Motor neuron (in vitro differentiated cells): ENCODE measurements at places on chromosomes 1 and 21. TPM values are rescaled to one million over a fixed set of nuclear protein-coding genes. Genes with fewer than 3 reads are reported as not detected.

DNA sequence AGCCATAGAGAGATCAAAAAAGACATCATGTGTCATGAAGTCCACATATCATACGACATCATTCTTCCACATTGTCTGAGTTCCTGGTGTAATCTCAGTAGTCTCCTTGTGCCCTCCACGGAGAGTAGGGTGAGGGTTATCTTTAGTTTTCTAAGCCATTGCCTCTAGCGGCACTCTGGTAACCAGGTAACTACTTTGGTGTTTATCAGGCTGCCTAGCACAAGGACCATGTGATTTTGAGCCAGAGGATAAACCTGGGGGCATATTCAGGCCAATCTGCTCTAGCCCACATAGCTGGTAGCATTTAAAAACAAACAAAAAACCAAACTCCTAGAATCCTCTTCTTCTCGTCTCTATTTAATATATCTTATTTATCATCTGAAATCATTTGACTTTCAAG is 147.4 kb downstream of the GDAP2 start:
- no peak for ATAC-seq

GRCh38 chr1:198177546-198177945 is 20.7 kb downstream of the NEK7 start:
- no peak for ATAC-seq

DIPK1A gene
- 13.5 and 14.7 TPM in 2 replicates for total RNA-seq

CCDC17 gene
- total RNA-seq, result 4.4 and 4.8 TPM in 2 replicates

TAS1R1 gene
- total RNA-seq, result 0.38 and 0.75 TPM in 2 replicates

DNA sequence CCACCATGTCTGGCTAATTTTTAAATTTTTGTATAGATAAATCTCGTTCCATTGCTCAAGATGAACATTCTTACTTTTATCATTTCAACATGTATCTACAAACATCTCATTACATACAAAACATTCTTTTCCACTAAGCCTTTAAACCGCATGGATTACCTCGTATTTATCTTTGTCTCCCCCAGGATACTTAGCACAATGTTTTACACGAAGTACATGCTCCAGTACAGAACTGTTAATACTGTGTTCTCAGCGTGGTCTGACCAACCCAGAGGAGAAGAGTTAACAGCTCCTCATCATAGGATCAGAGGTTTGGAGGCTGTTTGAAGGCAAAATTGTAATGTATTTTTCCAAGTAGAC is 7.4 kb downstream of the PIK3C2B start:
- ATAC-seq, result no peak

- ATAC-seq, result peak; percentile 91
Observed at GRCh38 chr1:28804071-28804470, 7.9 kb upstream of the OPRD1 start.

MROH7 gene
- total RNA-seq, result 0.05 and 0.69 TPM in 2 replicates

GRCh38 chr1:18700530-18700929 is 69.9 kb downstream of the PAX7 start:
- no peak for ATAC-seq

- no peak for ATAC-seq
Observed at GRCh38 chr1:176837708-176838107, 326.8 kb downstream of the ASTN1 start.

GRCh38 chr1:226974544-226975258 is 34.6 kb downstream of the COQ8A start:
- ATAC-seq, result peak; percentile 37

RER1 gene
- 66.4 and 67.9 TPM in 2 replicates for total RNA-seq

DNA sequence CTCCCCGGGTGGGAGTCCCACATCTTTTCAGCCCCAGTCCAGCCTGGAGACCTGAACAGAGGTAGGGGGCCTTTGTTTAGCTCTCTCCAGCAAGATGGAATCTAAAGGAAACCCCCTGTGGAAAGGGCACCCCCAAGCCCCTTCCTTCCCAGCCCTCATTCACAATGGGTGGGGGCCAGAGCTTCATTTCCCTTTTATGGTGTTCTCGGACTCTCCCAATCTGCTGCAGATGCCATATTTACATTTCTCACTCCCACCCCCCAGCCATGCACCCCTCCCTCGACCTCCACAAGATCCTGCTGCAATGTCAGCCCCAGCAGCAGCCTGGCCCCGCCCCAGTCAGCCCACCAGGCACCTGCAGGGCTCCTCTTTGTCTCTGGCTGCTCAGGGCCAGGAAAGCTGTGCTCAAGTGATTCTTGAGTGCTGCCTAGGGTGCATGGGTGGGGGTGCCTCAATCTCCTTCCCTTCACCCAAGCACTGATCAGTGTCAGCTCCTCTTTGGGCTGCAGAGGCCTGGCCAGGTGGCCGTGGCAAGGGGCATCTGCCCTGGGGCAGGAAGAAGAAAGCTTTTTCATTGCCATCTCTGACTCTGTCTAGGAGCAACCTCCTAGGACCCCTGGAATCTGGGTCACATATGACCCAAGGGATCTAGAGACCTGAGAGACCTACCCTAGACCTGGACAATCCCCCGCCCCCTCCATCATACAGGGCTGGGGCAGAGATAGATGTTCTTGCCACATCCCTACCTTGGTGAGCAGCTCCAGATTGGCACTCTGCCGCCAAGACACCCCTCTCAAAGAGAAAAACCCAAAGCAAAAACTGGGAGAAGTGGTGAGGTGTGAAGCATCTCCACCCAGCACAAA is 1.7 kb downstream of the KIF21B start:
- ATAC-seq, result peak; percentile 6

GRCh38 chr1:29639156-29639736 is 402.9 kb downstream of the PTPRU start:
- no peak for ATAC-seq

GRCh38 chr1:167584581-167584980 is 31.0 kb upstream of the CREG1 start:
- no peak for ATAC-seq

DNA sequence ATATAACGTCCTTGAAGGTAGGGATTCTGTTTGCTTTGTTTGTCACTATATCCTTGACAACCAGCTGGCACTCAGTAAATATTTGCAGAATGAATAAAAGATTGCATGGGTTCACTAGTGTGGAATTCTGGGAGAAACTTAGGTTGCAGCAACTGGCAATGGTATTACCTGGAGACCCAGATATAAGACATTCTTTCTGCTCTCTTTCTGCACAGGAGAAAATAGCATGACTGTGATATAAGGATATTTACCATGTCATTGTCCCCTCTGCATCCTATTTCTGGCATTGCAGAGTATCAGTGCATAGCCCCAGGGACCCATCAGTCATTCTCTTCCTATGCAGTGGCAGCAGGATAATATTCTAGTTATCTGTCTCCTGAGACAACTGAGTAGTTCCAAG is 308.9 kb upstream of the LRRC7 start:
- ATAC-seq, result no peak

SYPL2 gene
- total RNA-seq, result 0.11 and 0.69 TPM in 2 replicates

DNA sequence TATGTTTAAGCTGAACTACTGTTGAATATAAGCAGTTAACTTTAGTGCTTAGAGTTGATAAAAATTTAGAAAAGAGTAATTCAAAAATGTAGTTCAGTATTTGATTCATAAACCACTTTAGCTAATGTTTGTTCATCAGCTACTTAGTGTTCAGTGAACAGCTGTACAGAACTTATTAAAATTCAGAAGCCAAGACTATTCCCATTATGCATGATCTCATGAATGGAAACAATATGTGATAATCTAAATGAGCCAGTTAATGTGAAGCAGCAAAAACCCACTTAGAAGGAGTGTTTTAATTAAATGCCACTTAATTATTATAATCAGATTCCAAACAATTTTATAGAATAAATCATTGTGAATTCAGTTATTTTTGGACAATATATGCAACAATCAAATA is 92.9 kb upstream of the NEGR1 start:
- ATAC-seq, result no peak

DNA sequence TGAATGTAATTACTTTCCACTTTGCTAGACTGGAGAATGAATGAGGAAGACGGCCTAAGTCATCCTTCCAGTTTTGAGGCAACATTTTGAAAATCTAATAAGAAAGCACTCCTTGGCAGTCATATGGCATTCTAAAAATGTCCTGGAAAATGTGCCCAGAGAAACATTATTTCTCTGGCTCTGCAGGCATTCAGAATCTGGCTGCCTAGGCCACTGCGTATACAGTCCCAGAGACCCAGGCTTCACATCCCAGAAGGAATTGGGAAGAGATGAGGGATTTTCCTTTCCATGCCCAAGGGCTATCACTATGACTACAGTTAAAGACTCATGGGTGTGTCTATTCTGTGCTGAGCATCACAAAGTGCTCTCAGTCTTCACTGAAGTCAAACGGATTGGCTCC is 92.9 kb downstream of the BEND5 start:
- no peak for ATAC-seq

GRCh38 chr1:27141266-27142003 is 13.5 kb downstream of the SLC9A1 start:
- ATAC-seq, result no peak

DNA sequence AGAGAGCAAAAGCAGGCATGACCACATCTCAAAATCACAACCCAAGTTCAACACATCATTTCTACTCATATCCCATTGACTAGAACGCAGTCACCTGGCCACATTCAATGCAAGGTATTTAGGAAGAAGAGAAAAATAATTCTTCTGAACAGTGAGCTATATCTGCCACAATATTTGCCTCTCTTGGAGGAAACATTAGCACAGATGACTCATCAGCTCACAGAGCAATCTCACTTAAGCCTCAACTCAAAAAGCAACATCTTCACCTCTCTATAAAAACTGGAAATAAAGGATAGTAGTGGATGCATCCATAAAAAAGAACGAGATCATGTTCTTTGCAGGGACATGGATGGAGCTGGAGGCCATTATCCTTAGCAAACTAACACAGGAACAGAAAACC is 143.9 kb upstream of the FMN2 start:
- ATAC-seq, result peak; percentile 58

GRCh38 chr21:15243406-15243805 is 178.6 kb upstream of the NRIP1 start:
- ATAC-seq, result no peak

GRCh38 chr1:147472966-147473732 is 68.2 kb upstream of the BCL9 start:
- ATAC-seq, result no peak

- ATAC-seq, result peak; percentile 60
Observed at GRCh38 chr1:235843461-235843961, 23.2 kb downstream of the LYST start.

GRCh38 chr1:41722184-41722583 is 196.5 kb downstream of the HIVEP3 start:
- ATAC-seq, result no peak

KPNA6 gene
- total RNA-seq, result 50.0 and 53.4 TPM in 2 replicates

LDLRAD1 gene
- total RNA-seq, result 0.14 and 0.17 TPM in 2 replicates

GRCh38 chr1:245997471-245998258 is 509.4 kb downstream of the SMYD3 start:
- no peak for ATAC-seq

DNA sequence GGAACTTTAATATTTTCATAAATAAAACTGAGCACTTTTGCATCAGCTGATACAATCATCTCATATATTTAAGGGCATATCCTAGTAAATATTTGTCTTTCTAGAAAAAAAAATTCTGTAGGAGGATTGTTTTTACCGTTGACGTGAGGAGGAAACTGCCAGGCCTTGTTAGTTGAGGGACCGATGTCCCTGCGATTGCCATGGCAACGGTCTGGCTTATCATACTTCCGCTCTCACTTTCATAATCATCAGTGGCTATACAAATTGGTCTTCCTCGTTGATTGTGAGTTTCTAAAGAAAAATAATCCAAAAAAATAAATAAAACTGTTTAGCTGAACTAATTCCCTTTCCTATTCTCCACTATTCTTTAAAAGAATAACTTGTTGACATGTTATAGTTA is 69.3 kb upstream of the ANGPTL3 start:
- no peak for ATAC-seq

GRCh38 chr1:204574865-204575163 is 58.6 kb downstream of the MDM4 start:
- ATAC-seq, result peak; percentile 70

DNA sequence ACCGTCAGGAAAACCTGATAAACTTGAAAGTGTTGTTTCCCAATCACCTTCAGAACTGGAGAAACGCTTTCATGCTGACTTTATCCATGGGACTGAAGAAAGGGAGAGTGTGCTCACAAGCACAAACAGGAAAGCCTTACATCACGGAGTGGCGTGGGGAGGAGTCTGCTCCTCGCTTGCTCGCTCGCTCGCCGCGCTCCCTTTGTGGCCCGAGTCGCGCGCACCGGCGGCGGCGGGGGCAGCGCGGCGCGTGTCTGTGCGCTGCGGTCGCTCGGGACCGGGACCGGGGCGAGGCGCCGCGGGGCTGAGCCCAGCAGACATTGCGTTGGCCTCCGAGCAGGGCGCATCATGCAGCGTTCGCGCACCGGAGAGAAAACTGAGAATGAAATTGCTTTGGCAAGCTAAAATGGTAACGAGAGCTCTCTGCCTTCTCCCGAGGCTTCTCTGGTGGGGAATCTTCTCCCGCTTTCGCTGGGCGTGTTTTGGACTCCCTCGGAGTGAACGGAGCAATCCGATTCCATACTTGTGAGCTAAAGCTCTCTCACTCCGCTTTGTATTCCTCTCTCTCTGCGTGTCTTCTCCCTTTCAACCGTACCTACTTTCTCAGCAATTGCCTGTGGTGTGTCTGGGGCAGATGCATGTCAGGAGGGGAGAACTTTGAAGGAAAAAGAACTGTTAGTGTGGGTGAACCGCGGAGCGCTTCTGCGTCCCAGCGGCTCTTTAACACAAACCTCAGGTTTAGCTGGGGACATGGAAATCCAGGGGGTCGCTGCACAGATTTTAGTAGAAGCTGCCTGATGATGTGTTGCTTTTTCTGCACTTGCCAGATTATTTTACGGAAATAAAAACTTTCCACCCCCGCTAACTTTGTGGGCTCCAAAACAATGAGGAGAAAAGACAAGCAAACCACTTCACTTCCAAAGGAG is at the start of gene RGL1:
TSS of gene RGL1 (plus strand) at position 205 of the 926 bp plus-strand sequence. CDS start at position 383, 178 bp downstream.
- peak; percentile 97 for ATAC-seq

- ATAC-seq, result peak; percentile 6
Observed at GRCh38 chr1:205811660-205812059, 1.3 kb downstream of the SLC41A1 start.

- ATAC-seq, result no peak
Observed at GRCh38 chr1:64875101-64875500, 91.2 kb downstream of the JAK1 start.

NUDT4B gene
- 0.58 and 1.9 TPM in 2 replicates for total RNA-seq

DNA sequence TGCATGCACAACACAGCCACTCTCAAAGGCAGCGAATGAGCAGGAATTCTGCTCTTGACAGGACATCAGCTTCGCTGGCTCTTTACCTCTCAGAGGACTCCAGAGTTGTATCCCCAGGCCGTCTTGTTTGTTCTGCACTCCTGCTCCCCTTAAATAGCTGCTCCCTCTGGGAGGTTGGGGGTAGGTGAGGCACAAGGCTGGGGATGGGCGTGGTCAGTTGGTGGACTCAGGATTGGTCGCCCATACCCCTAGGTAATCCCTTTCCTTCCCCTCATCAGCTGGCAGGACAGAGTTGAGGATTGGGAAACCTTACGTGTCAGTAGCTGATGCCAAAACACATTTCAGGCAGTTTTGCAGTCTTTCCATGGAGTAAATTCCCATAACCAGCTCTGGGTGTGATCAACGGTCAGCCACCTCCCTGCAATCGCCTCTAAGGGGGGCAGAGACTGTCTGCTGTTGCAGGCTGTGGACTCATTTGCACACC is at the start of gene PLA2G2A:
TSS of gene PLA2G2A (minus strand) at position 125 of the 484 bp plus-strand sequence. CDS start 845 bp downstream, outside the sequence.
- ATAC-seq, result no peak

DNA sequence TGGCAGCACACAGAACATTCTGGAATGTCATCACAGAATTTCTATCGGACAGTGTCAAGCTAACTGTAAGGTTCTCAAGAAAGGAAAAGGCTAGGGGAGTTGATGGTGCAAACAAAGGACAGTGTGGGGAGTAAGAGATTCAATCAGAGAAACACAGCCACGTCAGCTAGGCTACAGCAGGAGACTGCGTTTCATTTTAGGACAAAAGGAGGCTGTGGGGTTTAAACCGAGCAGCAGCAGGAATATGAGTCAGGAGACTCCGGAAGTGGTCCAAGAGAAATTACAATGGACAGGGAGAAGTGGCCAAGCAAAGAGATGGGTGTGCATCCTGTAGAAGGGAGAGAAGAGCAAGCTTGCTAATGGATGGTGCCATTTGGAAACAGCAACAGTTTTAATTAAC is 37.4 kb upstream of the C1orf198 start:
- ATAC-seq, result peak; percentile 33
